Renal pelvis (tissue), 12 donors: ENCODE measurements at places on chromosomes 4 and X. TPM values are rescaled to one million over a fixed set of nuclear protein-coding genes. Genes with fewer than 3 reads are reported as not detected.

The MAPK10 gene
- 80.2 TPM for polyA plus RNA-seq

GRCh38 chr4:185811509-185812364, at the start of gene SORBS2:
Gene SORBS2, minus strand, starts transcription at chr4:185812194. Its CDS starts 121,623 bp downstream, at chr4:185690571.
- DNase-seq = peak; percentile 82

DNA sequence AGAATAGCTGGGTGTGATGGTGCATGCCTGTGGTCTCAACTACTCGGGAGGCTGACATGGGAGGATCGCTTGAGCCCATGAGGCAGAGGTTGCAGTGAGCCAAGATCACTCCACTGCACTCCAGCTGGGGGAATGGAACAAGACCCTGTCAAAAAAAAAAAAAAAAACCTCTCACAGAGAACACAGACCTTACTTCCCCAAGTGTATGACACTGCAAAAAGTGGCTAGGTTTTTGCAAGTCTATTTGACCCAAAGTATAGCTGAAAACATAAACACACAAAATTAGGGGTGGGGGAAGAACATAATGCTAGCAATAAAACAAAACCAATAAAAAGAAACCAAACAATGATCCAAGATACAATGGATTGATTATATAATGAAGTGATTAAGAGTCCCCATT, 6.7 kb downstream of the LAMP2 start:
- DNase-seq = no peak

GRCh38 chrX:118758511-118758910, 31.1 kb downstream of the IL13RA1 start:
- no peak for DNase-seq

- DNase-seq = no peak
Measured at GRCh38 chrX:9947131-9947794, 19.9 kb upstream of the CLDN34 start.

GRCh38 chrX:47233333-47234113, 714 bp downstream of the USP11 start:
- peak; percentile 92 for DNase-seq

GRCh38 chr4:109914322-109914721, 1.6 kb downstream of the EGF start:
- DNase-seq = no peak

- peak; percentile 46 for DNase-seq
Measured at GRCh38 chr4:38663090-38663800, 754 bp upstream of the KLF3 start.

The DMRTC1 gene
- polyA plus RNA-seq = 1.1 TPM

- DNase-seq = no peak
Measured at GRCh38 chr4:144115519-144115918, 25.0 kb downstream of the GYPA start.

The MID1 gene
- polyA plus RNA-seq = 32.0 TPM

GRCh38 chrX:68865300-68865699, 36.5 kb downstream of the EFNB1 start:
- no peak for DNase-seq

DNA sequence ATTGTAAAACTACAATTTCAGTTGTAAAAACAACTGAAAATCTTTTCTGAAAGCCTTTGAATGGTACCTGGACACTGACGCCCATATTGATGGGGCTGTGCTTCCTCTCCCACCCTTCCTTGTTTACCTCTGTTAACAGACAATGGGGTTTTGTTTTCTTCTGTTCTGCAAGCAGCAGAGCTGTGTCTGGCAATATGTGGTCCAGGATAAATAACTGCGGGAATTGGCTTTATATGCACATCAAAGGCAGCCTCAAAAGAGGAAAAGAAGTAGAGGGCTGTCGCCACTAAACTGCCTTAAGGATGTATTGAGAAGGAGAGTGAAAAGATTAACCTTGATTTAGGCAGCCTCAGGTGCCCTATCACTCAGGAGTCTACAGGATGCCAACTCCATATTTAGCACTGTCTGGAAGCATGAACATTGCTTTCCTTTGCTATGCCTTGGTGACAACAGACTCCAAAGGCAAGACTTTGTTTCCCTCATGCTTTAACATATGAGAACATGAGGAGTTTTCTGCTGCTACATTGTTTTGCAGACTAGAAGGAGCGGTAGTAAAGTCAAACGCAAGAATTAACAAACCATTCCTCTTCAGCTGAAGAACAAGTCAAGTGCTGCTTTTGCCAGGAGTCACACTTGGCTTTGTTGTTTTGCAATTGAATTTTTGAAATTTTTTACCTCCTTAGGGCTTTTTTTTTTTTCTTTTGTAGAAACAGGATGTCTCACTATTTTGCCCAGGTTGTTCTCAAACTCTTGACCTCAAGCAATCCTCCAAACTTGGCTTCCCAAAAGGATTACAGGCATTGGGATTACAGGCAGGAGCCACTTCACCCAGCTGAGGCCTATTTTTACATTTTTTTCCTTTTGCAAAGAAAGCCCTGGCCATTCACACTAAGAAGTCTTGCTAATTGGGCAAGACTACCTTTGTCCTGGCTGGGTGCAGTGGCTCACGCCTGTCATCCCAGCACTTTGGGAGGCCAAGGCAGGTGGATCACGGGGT, 3.0 kb downstream of the IL21 start:
- DNase-seq = no peak

- no peak for DNase-seq
Measured at GRCh38 chr4:12724510-12724909, 759.6 kb downstream of the RAB28 start.

The CXorf65 gene
- polyA plus RNA-seq = not detected

GRCh38 chrX:51779306-51779705, 36.1 kb downstream of the GSPT2 start:
- DNase-seq = no peak

GRCh38 chrX:132393992-132394391, 94.8 kb downstream of the MBNL3 start:
- DNase-seq = no peak

DNA sequence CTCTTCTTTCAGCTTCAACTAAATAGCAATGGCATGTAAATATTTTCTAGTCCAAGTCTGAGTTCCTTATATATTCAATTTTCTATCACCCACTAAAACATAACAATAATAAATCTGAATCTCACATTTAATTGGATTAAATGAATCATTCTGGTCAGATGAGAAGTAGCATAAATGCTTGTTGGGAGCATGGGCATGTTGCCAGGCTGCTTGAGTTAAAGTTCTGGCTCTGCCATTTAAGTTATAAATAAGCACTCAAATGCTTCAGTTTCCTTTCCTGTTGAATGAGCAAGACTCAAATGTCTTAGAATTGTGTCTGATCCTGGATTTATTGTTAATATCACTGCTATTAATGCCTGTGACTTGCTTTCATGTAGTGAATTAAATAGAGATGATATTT, 496.3 kb downstream of the STPG2 start:
- DNase-seq = peak; percentile 23

- DNase-seq = no peak
Measured at GRCh38 chrX:32397562-32398216, 813.7 kb downstream of the DMD start.

GRCh38 chrX:153948847-153949805, 4.7 kb upstream of the RENBP start:
- no peak for DNase-seq

- DNase-seq = no peak
Measured at GRCh38 chr4:48129307-48130014, 4.6 kb downstream of the TXK start.

DNA sequence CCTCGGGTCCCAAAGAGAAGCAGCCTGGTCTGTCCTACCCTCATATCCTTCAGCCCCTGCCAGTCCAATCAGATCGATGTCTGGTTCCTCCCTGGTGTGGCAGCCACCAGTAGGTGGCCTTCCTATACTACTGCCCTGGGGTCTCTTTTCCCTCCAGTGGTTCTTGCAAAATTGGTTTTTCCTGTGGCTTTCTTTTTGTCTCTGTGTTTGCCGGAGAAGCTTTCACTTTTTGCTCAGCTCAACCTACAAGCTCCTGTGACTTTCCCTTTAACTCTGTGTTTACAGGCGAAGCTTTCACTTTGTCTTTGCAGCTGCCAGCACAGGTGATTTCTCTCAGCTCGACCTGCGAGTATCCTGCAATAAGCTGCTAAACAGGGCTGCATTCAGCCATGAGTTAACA, 46.8 kb downstream of the UGT2A3 start:
- no peak for DNase-seq

The ZNF595 gene
- polyA plus RNA-seq = 13.4 TPM

The FGD1 gene
- 22.0 TPM for polyA plus RNA-seq

The FANCB gene
- polyA plus RNA-seq = 3.5 TPM

DNA sequence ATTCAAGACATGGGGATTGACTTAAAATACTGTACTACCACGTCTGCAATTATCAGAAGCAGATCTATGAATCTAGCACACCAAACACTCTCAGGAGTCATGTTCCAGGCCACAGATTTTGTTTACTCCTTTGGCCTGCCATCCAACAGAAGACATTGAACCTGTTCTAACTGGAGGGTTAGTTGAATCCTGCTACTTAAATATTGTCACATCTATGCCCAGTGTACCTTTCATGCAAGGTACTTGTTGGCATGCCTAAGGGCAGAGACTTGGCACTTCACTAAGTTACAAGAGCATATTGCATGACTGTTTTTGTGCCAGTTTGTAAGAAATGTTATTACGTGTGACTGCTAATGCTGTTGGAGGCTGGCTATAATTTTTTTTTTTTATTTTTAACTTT, 126.9 kb upstream of the BCOR start:
- no peak for DNase-seq

GRCh38 chr4:181646864-181647263, 596.3 kb upstream of the TENM3 start:
- DNase-seq = no peak

- no peak for DNase-seq
Measured at GRCh38 chr4:121479808-121480207, 99.0 kb upstream of the QRFPR start.

The CT45A3 gene
- not detected for polyA plus RNA-seq

- no peak for DNase-seq
Measured at GRCh38 chr4:128782076-128782715, 27.3 kb upstream of the JADE1 start.

DNA sequence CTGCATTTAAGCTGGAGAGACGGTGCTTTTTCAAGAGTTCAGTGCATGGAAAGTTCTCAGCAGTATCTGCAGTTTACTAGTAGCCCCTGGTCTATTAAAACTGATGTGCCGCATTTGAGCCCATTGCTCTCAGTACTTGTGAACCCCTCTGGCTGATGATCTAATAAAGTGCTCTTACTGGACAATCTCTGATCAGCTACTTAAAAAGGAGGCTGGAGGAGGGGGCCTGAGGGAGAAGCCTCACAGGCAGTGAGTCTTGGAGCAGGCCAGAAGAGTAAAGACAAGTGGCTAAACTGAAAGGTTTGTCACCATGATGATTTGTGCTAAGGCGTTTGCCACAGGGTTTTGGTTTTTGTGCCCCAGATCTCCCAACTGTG, 138.5 kb downstream of the ARX start:
- no peak for DNase-seq

GRCh38 chr4:93178279-93178678, 650.3 kb upstream of the ATOH1 start:
- DNase-seq = no peak

GRCh38 chrX:97790850-97791249, 907.1 kb downstream of the RPA4 start:
- DNase-seq = no peak

DNA sequence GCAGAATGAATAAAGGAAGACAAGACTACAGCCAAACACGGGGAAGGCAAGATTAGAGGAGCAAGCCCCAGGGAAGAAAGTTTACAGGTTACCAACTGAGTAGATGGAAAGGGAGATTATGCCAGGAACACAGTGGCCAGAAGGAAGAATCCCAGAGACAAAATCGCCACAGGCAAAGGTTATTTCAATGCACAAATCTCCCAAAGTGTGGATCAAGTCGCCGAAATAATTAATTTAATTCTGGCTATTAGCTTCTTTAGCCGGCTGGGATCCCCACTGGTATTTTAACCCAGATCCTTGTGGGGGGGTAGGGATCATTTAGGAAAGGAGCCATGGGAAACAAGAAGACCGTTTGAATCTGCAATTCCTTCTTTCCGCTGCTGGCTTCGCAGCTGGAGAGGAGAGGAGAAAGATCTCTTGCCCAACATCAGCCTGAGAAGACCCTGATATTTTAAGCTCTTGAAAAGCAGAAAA, 171.0 kb downstream of the DHX15 start:
- no peak for DNase-seq

The TSR2 gene
- polyA plus RNA-seq = 52.8 TPM

- no peak for DNase-seq
Measured at GRCh38 chr4:182847576-182848450, 69.4 kb downstream of the DCTD start.

DNA sequence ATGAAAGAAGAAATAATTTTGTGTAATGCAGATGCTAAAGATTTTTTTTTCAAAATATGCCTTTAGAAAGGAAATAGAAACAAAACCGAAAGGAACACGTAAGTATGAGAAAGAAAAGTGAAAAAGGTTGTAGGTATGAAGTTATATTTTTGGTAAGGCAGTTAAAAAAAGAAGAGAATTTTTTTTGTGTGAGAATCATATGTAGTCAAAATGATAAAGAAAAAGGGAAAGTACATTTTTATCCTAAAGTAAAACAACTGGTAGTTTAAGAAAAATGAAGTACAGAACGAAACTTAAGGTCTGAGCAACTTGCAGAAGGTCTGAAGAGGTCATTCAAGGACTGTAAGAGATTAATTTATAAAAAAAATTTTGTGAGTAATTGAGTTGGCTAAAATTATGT, 164.0 kb upstream of the TRAM1L1 start:
- no peak for DNase-seq

GRCh38 chrX:152635941-152636340, 1.8 kb upstream of the GABRQ start:
- peak; percentile 38 for DNase-seq

The CLDN22 gene
- polyA plus RNA-seq = 0.54 TPM

GRCh38 chrX:116749943-116750342, 287.2 kb upstream of the CT83 start:
- no peak for DNase-seq

DNA sequence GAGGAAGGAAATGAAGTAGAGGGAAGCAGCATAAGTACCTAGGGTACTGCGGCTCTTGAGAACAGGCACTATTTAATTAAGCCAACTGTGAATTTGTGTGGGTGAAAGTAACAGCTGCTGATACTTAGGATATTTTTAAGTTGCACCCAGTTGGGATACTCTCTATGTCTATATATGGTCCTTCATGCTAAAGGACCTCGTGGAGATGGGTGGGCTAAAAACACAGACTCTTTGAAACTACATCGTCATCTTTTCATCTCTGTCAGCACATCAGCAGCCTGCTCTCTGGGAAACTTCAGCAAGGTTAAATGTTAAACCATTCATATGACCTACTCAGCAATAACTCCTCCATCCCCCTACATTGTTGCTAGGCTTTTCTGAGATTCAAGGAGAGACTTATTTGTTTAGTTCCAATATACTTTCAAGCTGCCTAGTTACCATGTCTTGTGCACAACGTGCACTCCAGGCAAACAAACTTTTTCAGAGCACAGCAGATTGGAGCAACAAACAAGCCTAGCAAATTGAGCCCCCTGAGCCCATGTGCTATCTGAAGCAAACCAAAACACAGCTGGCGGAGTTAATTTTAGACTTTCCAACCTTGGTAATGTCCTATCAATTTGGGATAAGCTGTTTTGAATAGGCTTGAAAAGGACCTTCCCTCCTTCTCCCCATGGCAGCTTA, 6.2 kb upstream of the MOB1B start:
- no peak for DNase-seq

The CT45A2 gene
- polyA plus RNA-seq = not detected

The PWWP3B gene
- polyA plus RNA-seq = 2.7 TPM

GRCh38 chr4:163474027-163474426, 473 bp upstream of the TKTL2 start:
- no peak for DNase-seq

- DNase-seq = no peak
Measured at GRCh38 chr4:25538430-25538829, 117.2 kb upstream of the SLC34A2 start.
